ENCODE measurements at places on chromosomes 1 and 21.

GRCh38 chr1:243267914-243268653, 12.2 kb downstream of the SDCCAG8 start:
- DNase-seq, result no peak

DNA sequence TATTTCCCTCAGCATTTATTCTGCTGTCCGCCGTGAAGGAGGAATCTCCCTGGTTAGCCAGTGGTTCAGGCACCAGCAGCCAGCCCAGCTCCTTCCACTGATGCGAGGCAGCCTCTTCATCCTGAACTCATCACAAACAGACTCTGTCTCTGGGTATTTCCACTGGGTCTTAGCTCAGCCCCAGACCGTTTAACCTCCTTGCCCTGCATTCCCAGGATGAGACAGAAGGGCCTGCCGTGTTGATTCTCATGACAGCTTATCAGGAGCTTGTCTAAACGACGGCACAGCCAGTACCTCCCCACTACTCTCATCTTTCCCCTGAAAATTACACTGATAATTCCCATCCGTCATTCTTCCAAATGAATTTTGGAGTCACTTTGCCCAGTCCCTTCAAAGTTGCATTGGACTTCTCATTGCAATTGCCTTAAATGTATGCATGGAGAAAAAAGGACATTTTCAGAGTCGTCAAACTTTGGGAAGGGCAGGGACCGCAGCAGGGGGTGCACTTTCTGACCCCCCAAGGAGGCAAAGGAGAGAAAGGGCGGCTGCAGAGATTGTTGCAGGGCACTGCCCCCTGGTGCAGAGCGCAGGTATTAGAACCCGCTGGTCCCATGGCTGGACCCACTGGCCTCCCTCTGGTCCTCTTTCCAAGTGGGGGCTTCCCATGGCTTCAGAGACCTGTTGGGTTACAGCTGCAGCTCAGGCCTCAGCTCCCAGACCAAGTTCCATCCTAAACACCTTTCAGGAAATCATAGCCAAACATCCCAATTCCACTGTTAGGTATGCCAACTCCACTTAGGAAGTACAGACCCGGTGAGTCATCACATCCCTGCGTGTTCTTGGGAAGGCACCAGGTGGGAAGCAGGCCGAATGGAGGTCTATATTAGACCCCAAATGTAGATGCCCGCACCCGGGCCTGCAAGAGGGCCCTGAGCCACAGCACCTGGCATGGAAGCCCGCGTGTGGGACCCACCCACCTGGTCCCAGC, 3.7 kb upstream of the MEGF6 start:
- DNase-seq, result no peak

DNA sequence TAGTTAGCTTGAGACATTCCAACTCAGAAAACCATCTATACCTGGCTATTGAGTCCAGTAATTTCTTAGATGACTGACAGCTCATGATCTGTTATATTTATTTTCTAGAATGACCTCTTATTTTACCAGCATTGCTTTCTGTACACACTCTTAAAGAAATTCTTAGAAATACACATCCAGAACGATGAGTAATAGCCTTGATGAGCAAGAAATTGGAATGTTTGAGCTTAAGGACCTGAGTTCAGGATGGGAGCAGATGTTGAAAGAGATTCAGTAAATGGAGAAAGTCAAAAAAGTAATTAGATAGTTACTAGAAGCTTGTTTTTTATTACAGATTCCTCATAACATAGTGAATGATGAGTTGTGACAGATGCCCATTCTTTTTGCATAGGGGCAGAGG, 11.7 kb downstream of the PYHIN1 start:
- no peak for DNase-seq

DNA sequence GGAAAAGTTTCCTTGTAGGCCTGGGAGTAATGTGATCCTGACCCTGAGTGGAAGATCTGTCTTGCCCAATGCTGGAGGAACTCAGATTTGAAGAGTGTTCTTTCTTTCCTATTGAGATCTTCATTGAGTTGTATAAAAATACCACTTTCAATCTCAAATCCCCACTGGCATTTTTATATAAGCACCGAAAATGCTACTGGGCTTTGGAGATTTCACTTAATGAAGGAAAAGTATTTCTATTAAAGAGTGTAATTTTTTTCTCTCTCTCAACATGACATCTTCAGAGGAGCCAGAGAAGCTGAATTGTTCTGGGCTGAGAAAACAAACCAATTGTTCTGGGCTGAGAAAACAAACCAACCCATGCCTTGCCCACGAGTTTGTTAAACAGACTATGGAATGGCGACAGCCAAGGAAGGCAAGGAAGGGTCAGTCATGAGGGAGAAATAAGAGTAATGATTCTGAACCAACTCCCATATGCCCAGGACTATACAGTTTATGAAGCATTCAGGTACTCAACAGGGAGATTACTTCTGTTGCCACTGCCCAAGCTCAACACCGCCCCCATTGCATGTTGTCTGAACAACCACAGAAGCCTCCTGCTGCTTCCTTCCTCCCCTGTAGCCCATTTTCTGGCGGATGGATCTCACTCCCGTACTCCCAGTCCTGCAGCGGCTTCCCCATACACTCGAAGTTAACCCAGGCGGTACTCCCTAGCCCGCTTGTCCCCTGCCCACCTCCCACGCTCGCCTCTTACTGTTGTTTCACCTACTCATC, 103.2 kb downstream of the BEND5 start:
- DNase-seq, result no peak

Measured in NCI-H524 treated with DMSO at 0.1 percent for 48 hours (cell line).